Spinal cord (tissue), 10 donors: ENCODE measurements at places on chromosomes 1 and 21. TPM values are rescaled to one million over a fixed set of nuclear protein-coding genes. Genes with fewer than 3 reads are reported as not detected.
A peak's percentile ranks its signal among the peaks of the same experiment; 100 is the strongest.

Gene LRRC71
- total RNA-seq, result 4.5 TPM

Gene TMIGD3
- 9.5 TPM for total RNA-seq

Gene KRTAP12-2
- not detected for total RNA-seq

Gene WARS2
- 20.9 TPM for total RNA-seq

Gene ZNF593OS
- not detected for total RNA-seq

Gene TTC39A
- 11.4 TPM for total RNA-seq

Gene PADI4
- 11.2 TPM for total RNA-seq

Gene PROK1
- total RNA-seq, result 0.30 TPM

- H3K27me3 ChIP-seq, result no peaks in the 10 kb centered on the region
- peaks cover 10% of the 10 kb centered on the region for H3K4me1 ChIP-seq
- no peak overlapping the region for H3K27ac ChIP-seq
- no peak for DNase-seq
- H3K36me3 ChIP-seq, result no peaks in the 10 kb centered on the region
- H3K4me3 ChIP-seq, result no peak overlapping the region
Measured at GRCh38 chr1:202632241-202632640, 78.0 kb downstream of the SYT2 start.

- peaks cover 10% of the 10 kb centered on the region for H3K4me1 ChIP-seq
- H3K27me3 ChIP-seq, result peaks cover 2% of the 10 kb centered on the region
- H3K36me3 ChIP-seq, result no peaks in the 10 kb centered on the region
Measured at GRCh38 chr1:115134850-115135480, 45.7 kb upstream of the TSPAN2 start.

DNA sequence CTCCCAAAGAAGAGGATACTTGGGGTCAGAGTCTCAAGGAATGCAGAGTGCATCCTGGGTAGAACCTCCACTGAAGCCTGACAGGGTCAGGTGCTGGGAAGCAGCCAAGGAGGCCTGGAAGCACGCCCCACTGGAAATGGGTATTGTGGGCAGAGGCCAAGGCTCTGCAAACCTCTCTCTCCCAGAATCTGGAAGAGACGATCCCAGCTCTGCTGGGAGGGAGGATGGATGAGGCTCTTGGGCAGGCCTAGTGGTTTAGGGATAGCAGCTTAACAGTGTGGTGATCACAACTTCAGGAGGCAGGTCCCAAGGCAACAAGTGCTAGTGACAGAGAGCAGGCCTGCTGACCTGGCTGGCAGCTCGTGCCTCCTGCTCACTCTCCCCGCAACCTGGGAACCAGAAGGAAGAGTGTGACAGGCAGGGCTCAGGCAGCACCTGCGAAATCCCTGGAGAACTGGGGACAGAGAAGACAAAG, 641.0 kb downstream of the PLPP3 start:
- peak; percentile 43 for DNase-seq
- H3K36me3 ChIP-seq, result no peaks in the 10 kb centered on the region
- H3K4me1 ChIP-seq, result peaks cover 8% of the 10 kb centered on the region
- H3K27ac ChIP-seq, result no peak overlapping the region
- no peak overlapping the region for H3K4me3 ChIP-seq

DNA sequence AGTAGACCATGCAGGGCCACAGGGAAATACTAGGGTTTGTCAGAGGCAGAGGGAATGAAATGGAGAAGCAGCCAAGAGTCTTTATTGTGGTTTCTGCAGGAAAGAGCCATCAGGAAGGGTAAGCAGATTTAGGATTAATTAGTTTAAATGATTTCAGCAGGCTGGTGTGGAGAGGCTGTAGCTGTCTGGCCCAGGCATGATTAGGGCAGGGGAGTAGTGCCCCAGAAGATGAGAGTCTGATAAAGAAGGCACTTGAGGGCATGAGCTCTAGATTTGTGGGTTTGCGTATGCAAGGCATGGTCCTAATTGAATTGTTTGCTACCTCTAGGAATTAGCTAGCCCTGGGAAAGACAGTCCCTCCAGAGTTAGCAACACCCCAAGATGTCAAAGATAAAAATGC, 484.6 kb upstream of the PLXNA2 start:
- H3K4me3 ChIP-seq, result no peak overlapping the region
- H3K27me3 ChIP-seq, result no peaks in the 10 kb centered on the region
- H3K27ac ChIP-seq, result no peak overlapping the region
- H3K4me1 ChIP-seq, result no peaks in the 10 kb centered on the region

DNA sequence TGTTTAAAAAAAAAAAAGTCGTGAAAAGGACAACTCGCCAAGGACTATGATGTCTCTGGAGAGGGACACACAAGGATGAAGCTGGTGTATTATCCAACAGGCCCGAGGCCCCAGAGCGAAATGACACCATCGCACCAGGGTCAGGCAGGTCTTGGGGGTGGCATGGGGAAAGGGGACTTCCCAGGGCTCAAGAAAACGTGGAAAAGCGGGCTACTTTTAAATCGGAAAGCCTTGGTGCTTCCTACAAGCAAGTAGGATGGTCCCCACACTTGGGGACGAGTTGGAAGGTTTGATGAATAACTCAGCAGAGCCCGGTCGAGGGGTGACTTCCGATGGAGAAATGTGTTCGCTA, 505 bp upstream of the GNPAT start:
- peak overlapping the region; percentile 90 for H3K27ac ChIP-seq
- H3K4me1 ChIP-seq, result peaks cover 11% of the 10 kb centered on the region

GRCh38 chr1:208933984-208934525, 649.5 kb upstream of the CAMK1G start:
- H3K4me3 ChIP-seq, result no peak overlapping the region
- DNase-seq, result no peak
- H3K36me3 ChIP-seq, result no peaks in the 10 kb centered on the region
- H3K27ac ChIP-seq, result no peak overlapping the region
- no peaks in the 10 kb centered on the region for H3K4me1 ChIP-seq
- no peaks in the 10 kb centered on the region for H3K27me3 ChIP-seq

DNA sequence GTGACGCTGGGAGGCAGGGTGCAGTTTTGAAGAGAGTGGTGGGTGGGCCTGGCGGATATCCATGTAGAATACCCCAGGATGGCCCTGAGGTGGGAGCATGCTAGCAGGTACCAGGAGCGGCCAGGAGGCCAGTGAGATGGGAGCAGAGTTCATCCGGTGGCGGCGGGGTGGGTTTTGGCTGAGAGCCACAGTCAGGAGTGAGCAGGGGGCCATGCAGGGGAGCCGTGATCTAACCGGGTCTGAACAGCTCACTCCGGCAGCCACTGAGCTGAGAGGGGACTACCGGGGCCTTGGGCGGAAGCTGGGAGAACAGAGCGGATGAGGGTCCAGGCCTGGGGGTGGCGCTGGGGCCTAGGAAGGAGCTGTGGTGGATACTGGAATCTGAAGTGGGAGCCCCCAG, 47.6 kb upstream of the LRP8 start:
- DNase-seq, result no peak
- no peak overlapping the region for H3K27ac ChIP-seq
- H3K36me3 ChIP-seq, result no peaks in the 10 kb centered on the region
- H3K4me3 ChIP-seq, result no peak overlapping the region
- H3K4me1 ChIP-seq, result peaks cover 21% of the 10 kb centered on the region
- no peaks in the 10 kb centered on the region for H3K27me3 ChIP-seq

DNA sequence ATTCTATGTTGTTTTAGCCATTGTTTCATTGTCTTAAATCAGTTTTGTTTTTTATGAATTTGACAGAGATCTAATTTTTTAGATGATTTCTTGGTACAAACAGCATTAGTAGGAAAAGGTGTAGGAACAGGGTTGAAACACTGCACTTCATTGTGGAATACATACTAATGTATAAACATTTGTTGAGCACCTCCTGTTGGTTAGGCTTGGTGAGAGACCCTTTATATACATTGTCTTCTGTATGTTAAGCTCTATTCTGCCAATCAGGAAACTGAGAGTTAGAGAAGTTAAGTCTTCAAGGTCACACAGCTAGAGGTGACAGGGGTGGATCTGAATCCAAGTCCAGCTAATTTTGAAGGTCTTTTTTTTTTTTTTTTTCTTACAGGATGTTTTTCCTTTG, 192.7 kb downstream of the VPS13D start:
- no peak overlapping the region for H3K4me3 ChIP-seq
- peaks cover 2% of the 10 kb centered on the region for H3K4me1 ChIP-seq
- no peak for DNase-seq
- peaks cover 5% of the 10 kb centered on the region for H3K36me3 ChIP-seq

DNA sequence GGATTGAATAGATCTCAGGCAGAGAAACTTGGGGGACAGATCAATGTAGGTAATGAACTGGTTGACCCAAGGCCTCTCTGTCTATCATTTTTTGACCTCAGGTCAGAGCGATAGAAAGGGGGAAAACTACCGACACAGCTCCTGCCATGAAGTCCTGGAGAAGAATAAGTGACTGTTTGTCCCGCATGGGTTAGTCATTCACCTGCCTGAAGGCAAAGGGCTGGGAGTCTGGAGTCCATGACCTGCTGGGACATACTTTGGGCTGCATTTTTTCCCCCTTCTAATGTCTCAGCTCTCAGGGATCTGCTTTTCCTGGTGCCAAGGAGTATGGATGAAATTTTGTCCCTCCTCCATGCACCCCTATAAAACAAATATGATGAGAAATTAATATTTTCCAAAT, 1.6 kb upstream of the ROR1 start:
- H3K27me3 ChIP-seq, result peaks cover 12% of the 10 kb centered on the region
- H3K36me3 ChIP-seq, result no peaks in the 10 kb centered on the region
- H3K4me1 ChIP-seq, result peaks cover 13% of the 10 kb centered on the region
- H3K4me3 ChIP-seq, result no peak overlapping the region
- DNase-seq, result no peak

DNA sequence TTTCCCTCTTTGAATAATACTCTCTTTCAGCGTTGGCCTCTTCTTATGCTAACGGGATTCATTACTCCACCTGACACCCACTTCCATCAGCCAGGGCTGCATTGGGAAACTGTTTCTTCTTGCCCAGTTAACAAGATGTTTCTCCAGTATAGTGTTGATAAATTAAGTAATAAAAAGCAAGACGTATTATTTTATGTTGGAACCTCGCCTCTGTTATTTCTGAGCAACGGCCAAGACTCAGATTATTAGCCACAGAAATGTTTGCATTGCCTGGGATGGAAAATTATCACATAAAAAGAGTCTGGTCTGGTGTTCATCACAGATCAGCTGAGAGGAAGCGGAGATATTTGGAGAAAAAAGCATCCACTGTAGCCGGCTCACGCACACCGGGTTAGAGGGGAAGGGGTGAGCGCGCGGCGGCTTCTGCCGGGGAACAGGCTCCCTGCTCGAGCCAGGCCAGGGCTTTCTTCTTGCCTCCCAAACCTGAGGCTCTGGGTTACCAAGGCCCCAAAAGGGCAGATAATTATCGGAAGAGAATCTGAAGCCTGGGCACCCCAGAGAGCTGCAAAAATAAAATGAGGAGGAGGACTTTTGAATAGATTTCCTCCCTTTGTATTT, 189.5 kb downstream of the PRDM16 start:
- no peaks in the 10 kb centered on the region for H3K27me3 ChIP-seq
- H3K4me3 ChIP-seq, result no peak overlapping the region
- DNase-seq, result no peak
- peaks cover 23% of the 10 kb centered on the region for H3K4me1 ChIP-seq
- H3K36me3 ChIP-seq, result peaks cover 3% of the 10 kb centered on the region
- no peak overlapping the region for H3K27ac ChIP-seq

GRCh38 chr1:173112129-173112528, 61.4 kb upstream of the TNFSF18 start:
- no peaks in the 10 kb centered on the region for H3K27me3 ChIP-seq
- H3K36me3 ChIP-seq, result no peaks in the 10 kb centered on the region
- no peaks in the 10 kb centered on the region for H3K4me1 ChIP-seq
- no peak for DNase-seq
- H3K4me3 ChIP-seq, result no peak overlapping the region
- H3K27ac ChIP-seq, result no peak overlapping the region

DNA sequence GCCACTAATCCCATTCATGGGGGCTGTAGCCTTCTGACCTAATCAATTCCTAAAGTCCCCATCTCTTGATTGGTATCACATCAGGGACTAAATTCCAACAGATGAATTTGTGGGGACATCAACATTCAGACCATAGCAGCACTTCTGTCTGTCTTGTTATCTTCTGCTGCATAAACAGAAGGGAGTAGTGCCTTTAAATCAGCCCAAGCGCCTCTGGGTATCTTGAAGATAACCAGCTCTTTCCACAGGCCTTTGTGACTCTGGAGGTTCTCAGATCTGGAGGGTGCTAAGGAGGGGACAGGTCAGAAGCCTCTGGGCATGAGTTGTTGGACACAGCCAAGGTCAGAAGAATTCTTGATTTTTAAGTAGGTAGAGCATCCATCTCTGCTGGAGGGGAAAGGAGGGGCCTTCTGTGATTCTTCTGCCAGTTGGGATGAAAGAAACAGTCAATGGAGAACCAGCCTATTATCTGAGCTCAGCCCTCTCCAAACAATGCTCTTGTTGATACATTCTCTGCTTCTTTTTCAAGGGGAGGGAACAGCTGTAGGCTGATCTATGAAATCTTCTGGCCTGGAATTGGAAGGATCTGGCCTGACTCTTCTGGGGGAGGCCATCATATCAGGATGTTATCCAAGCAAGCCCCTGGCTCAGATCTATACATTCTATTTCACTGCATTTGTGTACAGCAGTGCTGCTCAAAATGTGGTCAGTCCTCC, 31.3 kb upstream of the LRIG2 start:
- peak overlapping the region; percentile 67 for H3K27ac ChIP-seq
- H3K4me1 ChIP-seq, result peaks cover 18% of the 10 kb centered on the region
- H3K36me3 ChIP-seq, result no peaks in the 10 kb centered on the region
